ENCODE measurements at places on chromosomes 6 and 20.
A peak's percentile ranks its signal among the peaks of the same experiment; 100 is the strongest.

- peak; percentile 60 for DNase-seq
These were observed 4.3 kb downstream of the REV3L start for GRCh38 chr6:111478749-111479148.

DNA sequence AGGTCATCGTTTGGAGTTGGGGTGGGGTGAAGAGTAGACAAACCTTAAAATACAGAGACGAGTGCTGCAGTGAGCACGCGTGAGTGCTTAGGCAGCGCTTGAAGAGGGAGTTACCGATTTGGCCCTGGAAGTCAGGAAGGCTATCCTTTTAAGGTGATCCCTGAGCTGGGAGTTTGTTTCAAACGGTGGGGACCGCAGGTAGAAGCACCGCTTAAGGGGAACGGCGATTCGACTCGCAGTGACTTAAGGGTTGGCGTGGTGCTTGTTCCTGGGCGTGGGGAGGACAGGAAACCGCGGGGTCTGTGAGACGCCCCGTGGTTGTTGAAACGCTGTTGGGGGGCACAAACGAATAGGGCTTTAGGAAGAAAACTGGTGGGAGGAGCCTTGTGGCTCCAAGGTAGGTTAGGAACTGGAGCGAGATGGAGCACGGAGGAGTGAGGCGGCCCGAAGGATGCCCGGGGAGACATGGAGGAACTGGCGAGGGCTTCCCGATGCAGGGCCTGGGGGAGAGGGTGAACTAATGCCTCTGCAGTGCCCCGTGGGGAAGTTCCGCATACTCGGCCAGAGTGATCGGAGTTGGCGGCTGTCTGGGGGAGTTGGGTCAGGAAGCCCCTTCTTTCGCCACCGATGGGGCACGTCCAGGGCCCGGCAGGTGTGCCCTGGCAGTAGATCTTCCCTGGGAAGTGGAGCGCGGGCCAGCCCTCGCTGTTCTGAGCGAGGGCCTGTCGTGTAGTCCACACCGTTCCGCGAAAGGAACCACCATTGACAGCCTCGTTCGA, 1.3 kb upstream of the CDYL start:
- no peak for DNase-seq

DNA sequence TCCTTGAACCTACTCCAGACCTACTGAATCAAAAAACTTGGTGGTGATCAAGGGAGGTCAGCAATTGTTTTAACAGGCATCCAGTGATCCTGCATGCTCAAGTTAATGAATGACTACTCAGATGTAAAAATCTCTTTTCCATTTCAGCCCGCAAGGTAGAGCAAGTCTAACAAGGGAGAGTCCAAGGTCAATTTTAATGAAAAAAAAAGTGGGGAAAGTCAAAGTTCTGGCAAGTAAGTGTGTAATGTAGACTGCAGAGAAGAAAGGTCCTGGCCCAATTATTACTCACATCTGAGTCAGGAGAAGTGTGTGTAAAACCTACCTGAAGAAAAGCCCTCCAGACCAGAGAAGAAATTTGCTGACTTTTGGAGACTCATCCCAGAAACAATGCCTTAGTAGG, 193.5 kb downstream of the UBE3D start:
- DNase-seq: no peak

GRCh38 chr6:33857093-33857931, 53.5 kb upstream of the MLN start:
- no peak for DNase-seq

GRCh38 chr6:162512744-162513143, 214.8 kb downstream of the PRKN start:
- DNase-seq: no peak
